ENCODE measurements at places on chromosomes 16 and 17.

DNA sequence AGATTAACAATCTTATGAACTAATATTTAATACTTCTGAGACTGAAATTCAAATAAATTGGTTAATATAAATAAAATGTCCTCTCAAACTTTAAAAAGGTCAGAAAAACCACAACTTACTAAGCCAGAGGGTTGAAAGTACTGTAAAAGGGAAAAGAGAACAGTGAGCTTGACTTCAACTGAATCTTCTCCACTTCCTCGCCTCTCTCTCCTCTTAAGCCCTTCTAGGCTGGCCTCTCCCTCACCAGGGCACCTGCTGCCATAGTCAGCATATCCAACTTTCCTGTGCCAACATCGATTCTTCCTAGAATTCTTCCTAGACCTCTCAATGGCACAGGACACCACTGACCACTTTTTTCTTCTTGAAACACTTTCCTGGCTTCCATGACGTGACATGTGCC lies 19.4 kb downstream of the GNA13 start:
- DNase-seq, result no peak

GRCh38 chr16:86243571-86244154 lies 266.7 kb upstream of the FOXF1 start:
- DNase-seq, result no peak

- no peak for DNase-seq
Measured at GRCh38 chr16:3722508-3722907, 5.2 kb upstream of the TRAP1 start.

DNA sequence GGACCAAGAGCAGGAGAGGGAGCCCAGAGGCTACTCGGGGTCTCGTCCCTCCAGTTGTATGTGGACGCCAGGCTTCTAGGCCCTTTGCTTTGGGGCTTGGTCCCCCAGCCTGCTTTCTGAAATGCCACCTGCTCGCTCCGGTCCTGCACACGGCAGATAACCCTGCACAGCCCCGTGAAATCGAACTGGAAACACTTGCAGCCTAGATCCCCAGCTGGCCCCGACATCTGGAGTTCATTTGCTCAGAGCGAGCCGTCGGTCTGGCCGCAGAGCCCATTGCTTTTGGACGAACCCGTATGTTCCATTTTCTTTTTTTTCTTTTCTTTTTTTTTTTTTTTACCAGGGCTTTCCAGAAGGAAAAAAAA lies 22.9 kb downstream of the C1QTNF1 start:
- DNase-seq, result no peak

DNA sequence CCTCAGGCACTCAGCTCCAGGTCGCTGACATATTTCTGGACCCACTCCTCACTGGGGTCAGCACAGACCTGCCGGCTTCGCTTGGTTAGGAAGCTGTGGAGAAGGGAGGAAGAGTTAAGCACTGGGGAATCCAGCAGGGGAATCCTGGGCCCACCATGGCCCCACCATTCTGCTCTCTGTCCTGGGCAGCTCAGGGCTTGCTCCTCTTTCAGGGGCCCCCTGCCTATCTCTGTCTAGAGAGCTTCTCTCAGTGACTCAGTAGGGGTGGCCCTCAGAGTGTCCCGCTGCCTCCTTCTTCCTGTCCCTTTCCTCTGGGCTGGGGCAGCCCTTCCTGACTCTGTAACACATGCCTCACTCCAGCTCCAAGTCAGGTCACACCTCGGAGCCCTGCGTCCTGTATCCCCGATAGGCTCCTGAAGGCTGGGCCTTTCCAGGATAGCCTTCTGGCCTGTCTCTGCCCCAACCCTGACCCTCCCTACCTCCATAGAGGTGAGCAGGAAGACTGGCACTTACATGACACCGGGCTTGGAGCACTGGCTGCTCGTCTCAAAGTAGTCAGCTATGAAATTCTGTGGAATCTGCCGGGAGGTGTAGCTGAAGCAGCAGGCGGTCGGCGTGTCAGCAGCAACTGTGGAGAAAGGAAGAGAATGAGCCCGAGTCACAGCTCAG lies 1.1 kb downstream of the CCL3 start:
- no peak for DNase-seq

DNA sequence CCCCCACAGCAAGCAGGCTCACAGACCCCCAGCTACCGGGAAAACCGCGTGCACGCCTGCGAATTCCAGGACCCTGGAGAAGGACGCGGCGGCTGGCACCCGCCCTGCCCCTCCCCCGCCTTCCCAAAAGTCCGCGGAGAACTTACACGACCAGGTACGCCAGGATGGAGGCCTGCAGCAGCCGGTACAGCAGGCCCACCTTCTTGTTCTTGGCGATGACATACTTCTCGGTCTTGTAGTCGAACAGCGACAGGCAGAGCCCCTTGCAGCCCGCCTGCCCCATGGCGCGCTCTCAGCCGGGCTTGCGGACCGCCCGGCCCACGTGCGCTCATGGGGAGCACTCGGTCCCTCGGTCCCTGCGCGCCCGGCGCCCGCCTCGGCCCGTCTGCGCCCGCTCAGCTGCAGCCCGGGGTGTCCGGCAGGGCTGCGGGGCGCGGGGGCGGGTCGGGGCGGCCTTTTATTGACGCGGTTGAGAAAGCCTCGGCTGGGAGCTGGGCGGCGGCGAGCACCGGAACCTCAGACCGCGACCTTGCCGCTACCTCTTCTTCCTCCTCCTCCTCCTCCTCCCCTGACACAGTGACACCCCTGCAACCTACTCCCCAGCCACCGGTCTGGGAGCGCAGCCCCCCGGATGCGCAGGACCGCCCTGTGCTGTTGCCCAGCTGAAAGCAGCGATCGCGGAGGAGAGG lies at the start of gene P2RX5:
TSS of gene P2RX5 (minus strand) at position 433 of the 689 bp plus-strand sequence. CDS start at position 283, 150 bp downstream.
- no peak for DNase-seq

DNA sequence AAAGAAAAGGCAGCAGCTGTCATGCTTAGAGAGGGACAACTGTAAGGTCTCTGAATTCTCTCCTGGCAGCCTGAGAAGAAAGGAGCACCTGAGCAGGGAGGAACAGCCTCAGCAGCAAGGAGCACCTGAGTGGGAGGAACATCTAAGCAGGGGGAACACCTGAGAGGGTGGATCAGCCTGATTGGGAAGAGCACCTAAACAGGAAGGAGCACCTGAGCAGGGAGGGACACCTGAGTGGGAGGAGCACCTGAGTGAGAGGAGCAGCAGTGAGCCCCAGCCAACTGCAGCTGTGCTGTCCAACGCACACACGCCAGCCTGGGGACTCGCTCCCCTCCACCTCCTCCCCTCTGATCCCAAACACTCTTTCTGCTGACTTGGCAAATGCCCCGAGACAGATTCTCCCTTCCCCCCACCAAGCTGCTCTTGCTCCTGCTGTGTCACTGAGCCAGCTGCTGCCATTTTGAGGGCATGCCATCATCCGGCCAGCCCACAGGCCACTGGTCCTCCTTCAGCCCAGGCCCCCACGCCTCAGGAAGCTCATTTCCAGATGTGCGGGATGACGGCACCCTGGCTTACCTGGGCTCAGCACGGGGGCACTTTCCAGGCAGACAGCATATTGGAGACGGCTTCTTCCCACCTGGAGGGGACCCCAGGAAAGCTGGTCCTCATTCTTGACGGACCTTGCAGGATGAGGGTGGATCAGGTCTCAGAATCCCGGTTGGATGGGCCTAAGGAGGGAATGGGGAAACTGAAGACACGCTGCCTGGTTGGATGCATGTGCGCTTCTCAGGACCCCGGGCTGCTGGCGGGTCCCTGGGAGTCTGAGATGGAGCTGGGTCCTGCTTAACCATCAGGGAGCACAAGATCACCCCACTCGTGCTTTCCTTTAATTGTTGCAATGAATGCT lies 57.7 kb upstream of the RBFOX3 start:
- no peak for DNase-seq

DNA sequence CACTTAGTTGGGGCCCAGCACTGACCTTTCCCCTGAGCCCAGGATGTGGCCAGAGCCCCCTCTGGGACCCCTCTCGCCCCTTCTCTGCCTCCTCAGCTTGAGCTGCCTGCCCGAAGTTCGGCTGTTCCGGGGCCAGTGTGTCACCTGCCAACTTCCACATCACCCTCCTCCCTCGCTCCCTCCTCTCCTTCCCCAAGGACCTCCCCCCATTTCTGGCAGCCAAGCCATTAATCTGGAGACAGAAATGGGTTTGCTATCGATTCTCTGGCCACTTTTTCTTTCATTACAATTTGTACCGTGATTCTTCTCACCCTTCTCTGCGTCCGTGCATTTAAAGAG lies 8.8 kb upstream of the ADAM11 start:
- no peak for DNase-seq

- DNase-seq, result no peak
Measured at GRCh38 chr17:9343516-9343915, 232.1 kb downstream of the STX8 start.

DNA sequence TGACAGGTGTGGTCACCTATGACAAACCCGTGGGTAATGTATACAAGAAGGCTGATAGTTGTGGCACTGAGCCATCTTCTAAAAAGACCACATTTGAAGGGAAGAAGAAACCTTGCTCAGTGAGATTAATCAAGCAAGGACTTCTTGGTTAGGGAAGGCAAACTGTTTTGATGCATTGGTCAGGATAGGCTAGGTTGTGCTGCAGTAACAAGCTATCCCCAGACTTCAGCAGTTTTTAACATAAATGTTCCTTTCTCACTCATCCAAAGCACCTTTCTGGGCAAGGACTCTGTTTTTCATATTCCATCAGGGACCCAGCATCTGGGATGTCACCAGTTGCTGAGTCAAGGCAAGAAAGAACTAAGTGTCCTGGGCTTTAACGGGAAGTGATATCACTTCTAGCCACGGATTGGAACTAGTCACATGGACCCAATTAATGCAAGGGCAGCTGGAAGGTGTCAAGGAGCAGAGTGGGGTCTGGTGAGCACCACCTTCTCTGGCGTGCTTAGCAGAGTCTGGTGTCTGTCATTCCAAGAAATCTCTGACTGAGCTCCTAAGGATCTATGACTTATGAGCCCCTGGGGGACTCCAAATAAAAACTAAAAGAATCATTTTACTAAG lies 52.0 kb upstream of the CCL2 start:
- DNase-seq, result no peak

GRCh38 chr16:54062361-54063278 lies 224.0 kb downstream of the IRX3 start:
- no peak for DNase-seq

DNA sequence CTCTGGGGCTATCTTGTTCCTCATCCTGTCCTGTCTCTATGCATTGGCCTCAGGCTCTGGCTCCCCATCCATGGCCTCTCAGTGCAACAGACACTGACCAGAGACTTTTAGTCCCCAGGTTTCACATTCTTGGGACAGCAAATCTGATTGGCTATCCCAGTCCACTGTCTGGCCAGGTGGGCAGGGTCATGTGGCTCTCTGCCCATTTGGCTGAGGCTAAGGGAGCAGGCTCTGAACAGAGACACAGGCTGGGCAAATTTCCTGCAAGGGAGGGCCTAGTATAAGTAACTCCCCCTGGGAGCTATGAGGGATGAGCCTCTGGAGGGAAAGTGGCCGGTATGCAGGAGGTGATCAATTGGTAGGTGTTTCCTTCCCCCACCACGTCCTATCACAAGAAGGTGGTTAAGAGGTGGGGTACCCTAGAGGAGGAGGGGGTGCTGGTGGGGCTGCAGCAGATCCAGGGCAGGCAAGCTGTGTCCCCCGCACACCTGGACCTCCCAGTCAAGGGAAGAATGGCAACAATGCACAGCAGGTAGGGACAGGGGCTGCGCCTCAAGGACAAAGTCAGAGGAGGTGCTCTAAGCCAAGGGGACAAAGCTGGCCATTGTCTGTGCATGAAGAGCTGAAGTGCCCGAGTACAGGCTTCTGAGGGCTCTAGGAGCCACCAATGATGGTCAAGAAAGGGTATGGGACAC lies 13.2 kb downstream of the XYLT2 start:
- no peak for DNase-seq

DNA sequence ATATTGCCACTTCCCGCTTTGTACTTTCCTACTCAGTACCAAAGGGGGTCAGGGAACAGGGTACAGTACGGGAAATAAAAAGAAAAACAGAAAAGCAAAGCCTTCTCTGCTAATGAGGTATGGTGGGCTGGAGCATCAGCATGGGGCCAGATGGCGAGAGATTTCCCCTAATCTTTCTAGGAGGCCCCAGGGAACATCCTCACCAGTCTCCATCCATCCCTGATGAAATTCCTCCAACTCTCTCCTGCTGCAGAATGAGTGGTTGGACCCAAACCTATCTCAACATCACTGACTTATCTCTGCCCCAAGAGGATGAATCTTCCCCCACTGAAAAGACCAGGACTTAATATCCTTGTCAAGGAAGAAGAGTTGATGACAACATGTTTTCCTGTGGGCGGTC lies 185.6 kb downstream of the C16orf78 start:
- DNase-seq, result peak; percentile 51

DNA sequence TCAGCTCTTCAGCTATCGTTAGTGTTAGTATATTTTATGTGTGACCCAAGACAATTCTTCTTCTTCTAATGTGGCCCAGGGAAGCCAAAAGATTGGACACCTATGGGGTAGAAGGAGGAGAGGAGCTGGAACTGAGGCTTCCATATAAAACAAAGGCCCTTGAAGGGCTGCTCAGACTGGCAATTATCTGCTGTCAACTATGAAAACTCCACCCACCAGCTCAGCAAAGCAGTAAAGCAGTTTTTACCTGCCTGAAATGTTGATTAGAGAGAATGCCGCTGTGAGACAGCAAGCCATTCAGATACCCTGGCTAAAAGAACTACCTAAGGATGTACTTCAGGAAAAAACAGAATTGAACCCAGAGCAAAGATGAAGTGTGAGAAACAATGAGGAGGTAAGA lies 45.9 kb upstream of the GNAO1 start:
- no peak for DNase-seq

DNA sequence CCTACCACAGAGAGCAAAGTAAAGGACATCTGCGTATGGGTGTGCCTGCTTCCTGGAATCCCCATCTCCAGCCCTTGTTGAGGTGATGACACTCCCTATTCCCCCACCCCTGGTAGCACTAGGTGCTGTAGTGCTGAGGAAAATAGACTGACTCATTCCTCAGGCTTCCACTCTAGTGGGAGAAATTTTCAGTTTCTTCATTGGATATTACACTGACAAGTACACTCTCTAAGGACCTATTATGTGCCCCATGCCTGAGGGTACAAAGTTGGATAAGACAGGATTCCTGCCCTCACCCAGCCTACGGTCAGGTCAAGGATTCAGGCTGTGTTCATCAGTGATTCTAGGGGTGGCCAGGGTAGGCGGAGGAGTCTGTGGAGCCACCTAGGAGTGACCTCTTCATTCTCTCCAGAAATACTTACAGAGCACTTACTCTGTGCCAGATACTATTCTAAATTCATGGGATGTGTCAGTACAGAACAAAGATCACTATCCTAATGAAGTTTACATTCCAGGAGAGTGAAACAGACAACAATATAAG lies 4.5 kb upstream of the ZC3H7A start:
- no peak for DNase-seq

GRCh38 chr17:39671651-39672521 lies 3.6 kb downstream of the PNMT start:
- DNase-seq, result peak; percentile 83

GRCh38 chr16:82583422-82583821 lies 43.3 kb upstream of the CDH13 start:
- no peak for DNase-seq

- no peak for DNase-seq
Measured at GRCh38 chr17:67696853-67697498, 20.8 kb upstream of the NOL11 start.

GRCh38 chr16:6246266-6246665 lies 1086.4 kb upstream of the RBFOX1 start:
- no peak for DNase-seq

GRCh38 chr16:77327717-77328116 lies 107.1 kb downstream of the ADAMTS18 start:
- no peak for DNase-seq

GRCh38 chr17:8606401-8606800 lies 24.1 kb downstream of the MYH10 start:
- DNase-seq, result peak; percentile 45

GRCh38 chr17:1648173-1648962 lies 1.3 kb downstream of the RILP start:
- peak; percentile 48 for DNase-seq

All from D341Med (cell line).